Smooth muscle cell of the brain vasculature (primary cell): ENCODE measurements at places on chromosomes 3 and 15.

GRCh38 chr15:88637436-88637835 is 1.4 kb upstream of the ISG20 start:
- DNase-seq: no peak

GRCh38 chr15:61558172-61559136 is 329.4 kb upstream of the RORA start:
- DNase-seq: no peak

DNA sequence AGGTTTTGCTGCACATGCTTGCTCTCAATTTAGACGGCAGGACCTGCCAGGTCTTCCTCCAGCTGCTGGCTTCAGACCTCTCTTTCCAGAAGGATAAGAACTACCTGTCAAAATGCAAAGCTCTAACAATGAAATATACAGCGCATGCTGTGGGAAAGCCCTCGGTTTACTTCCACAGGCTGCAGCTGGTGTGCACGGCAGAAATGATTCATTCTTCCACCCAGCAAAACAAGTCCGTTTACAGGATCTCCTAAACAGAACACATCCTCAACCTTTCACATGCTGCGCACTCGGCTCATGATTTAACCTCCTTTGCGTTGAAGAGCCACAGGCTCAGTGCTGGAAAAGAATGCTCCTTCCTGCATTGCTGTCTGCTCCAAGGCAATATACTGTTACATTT is 92.4 kb upstream of the WNT5A start:
- DNase-seq: no peak

- no peak for DNase-seq
Observed at GRCh38 chr3:54257125-54257720, 134.9 kb downstream of the CACNA2D3 start.

DNA sequence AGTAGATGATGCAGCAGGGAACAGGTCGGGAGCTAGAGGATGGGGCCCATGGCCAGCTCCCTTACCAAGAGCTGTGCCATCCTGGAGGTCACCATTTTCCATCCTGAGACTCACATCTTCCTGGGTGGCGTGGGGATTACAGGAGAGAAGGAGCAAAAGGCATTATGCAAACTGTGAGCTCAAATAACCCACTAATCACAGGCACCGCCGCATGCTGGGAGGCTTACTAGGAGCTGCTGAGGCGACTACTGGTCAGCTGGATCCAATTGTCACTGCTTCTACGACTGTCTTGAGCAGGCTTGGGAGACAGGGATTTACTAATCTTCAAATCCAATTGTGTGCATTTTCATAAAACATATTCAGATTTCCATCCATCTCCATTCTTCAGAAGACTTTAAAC is 12.5 kb upstream of the KBTBD12 start:
- DNase-seq: no peak

- no peak for DNase-seq
Observed at GRCh38 chr15:78906316-78906620, 33.6 kb downstream of the MORF4L1 start.

DNA sequence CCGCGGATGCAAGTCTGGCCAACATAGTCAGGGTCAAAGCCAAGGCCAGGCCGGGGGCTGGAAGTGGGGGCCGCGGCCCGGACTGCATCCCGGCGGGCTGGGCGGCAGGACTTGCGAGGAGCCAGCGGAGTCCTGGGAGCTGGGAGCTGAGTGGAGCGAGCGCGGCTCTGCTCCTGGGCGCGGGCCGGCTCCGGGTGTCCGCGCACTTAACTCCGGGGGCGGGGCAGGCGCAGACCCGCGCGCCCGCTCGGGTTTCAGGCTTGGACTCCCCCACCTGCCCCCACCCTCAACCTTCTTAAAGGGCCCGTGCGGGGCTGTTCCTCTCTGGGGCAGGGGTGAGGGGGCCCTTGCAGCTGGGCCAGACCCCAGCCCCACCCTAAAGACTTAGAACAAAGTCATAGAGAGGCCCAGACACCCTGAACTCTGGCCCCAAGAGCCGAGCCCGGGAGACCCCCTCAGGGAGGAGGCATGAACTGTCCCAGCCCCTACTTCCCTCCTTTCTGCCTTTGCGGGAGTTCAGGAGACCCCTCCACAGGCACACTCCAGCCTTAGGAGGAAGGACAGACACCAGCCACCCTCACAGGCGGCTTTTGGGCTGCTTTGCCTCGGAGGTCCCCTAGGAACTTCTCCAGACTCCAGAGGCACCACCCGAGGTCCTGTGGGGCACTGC is at the start of gene CSPG4:
Gene CSPG4 (minus strand): TSS at position 181 of the 670 bp plus-strand sequence. CDS start 93 bp downstream, at position 88.
- DNase-seq: no peak

DNA sequence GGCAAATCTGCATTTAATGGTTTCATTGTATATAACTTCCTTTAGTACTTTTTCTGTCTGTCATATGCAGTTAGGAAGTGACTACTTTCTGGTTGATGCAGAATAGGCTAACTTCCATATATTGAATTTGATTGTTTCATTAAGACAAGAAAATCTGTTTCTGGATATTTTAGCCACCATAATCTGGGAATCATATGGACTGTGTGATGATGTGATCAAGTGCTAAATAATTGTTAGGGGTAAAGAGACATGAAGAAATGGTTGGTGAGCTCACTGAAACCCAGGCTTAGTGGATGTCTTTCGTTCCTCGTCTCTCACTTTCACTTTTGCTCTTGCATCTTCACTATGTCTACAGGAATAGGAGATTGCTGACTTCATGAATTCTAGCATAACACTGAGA is 3.5 kb upstream of the MNS1 start:
- DNase-seq: no peak

- no peak for DNase-seq
Observed at GRCh38 chr3:129312671-129313414, 34.2 kb downstream of the HMCES start.

- no peak for DNase-seq
Observed at GRCh38 chr3:111517801-111518200, 24.2 kb upstream of the CD96 start.

DNA sequence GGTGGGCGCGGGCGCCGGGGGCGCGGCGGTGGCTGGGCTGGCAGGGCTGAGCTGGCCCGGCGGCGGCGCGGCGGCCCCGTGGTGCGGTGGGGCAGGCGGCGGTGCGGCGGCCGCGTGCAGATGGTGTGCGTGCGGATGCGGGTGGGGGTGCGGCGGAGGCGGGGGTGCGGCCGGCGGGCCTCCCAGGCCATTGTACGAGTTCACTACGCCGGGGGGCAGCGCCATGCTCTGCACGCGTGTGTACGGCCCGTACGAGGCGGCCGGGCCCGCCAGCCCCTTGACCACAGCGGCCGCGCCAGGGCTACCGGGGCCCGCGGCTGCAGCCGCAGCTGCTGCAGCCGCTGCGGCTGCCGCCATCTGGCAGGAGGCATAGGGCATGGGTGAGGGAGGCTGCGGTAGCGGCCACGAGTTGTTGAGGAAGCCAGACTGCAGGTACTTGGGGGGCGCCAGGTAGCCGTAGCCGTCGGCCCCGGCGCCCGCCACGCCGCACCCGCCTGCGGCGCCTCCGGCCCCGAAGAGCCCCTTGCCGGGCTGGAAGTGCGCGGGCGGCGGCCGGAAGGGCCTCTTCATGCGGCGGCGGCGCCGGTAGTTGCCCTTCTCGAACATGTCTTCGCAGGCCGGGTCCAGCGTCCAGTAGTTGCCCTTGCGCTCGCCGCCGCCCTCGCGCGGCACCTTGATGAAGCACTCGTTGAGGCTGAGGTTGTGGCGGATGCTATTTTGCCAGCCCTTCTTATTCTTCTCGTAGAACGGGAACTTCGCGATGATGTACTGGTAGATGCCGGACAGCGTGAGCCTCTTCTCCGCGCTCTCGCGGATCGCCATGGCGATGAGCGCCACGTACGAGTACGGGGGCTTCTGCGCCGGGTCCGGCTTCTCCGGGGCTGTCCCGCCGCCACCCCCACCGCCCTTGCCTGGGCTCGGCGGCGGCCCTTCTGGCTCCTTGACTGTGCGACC is 951 bp downstream of the FOXL2 start:
- DNase-seq: no peak

- DNase-seq: no peak
Observed at GRCh38 chr3:23052208-23052607, 150.9 kb upstream of the UBE2E2 start.

- DNase-seq: no peak
Observed at GRCh38 chr15:40554161-40554525, 10.7 kb downstream of the CCDC32 start.

DNA sequence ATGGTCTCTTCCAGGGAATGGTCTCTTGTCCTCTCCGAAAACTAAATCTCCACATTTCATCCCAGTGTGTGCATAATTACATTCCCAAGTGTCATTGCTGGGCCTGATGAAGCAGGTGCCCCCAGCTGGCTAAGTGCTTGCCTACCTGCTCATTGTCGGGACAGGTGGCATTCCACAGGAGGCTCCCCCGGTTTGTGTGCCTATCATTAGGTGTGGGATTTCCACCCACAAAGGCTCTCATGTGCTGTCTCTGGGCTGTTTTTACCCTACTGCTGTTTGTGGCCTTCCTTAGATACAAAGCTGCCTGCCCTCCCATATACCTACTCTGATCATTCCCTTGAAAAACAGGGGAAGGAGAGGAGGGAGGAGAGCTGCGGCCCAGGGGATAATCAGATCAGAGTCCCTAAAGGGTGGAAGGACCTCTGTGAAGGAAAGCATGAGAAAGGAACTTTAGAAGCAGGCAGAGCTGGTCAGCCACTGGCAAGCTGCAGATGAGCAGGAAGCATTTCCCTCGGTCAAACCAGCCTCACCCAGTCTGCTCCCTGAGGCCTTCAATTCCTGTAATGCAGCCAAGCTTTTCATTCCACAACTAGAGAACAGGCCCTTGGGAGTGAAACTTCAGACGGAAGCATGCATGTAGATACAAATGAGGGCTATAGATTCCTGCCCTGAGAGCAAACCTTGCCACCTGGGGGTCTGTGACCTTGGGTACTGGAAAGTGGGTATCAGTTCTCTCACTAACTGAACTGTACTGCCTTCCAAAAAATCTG is 60.7 kb upstream of the HEG1 start:
- no peak for DNase-seq
